ENCODE measurements at places on chromosomes 5 and 9. TPM values are rescaled to one million over a fixed set of nuclear protein-coding genes. Genes with fewer than 3 reads are reported as not detected.

The FGF1 gene
- 39.9 TPM for total RNA-seq

The NR5A1 gene
- total RNA-seq, result not detected

The SPZ1 gene
- not detected for total RNA-seq

The FAXDC2 gene
- 10.1 TPM for total RNA-seq

The TMEM171 gene
- total RNA-seq, result not detected

The PLCXD3 gene
- total RNA-seq, result 39.6 TPM

The SIT1 gene
- total RNA-seq, result 1.6 TPM

- DNase-seq, result no peak
Measured at GRCh38 chr9:99211746-99212145, 10.0 kb downstream of the ALG2 start.

- DNase-seq, result no peak
Measured at GRCh38 chr5:35247648-35248034, 17.4 kb upstream of the PRLR start.

DNA sequence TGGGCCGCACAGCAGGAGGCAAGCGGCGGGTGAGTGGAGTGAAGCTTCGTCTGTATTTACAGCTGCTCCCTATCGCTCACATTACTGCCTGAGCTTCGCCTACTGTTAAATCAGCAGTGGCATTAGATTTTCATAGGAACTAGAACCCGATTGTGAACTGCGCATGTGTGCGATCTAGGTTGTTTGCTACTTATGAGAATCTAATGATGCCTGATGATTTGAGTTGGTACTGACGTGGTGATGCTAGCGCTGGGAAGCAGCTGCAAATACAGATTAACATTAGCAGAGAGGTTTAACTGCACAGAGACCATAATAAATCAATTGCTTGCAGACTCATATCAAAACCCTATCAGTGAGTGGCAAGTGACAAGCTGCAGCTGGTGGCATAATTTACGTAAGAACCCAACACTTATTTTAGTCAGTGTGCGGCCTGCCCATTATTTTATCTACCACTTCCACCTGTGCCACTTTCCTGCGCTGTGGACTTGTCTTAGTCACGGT is 133.4 kb upstream of the CDH9 start:
- DNase-seq, result no peak

GRCh38 chr9:13322828-13323550 is 43.5 kb upstream of the MPDZ start:
- DNase-seq, result no peak

DNA sequence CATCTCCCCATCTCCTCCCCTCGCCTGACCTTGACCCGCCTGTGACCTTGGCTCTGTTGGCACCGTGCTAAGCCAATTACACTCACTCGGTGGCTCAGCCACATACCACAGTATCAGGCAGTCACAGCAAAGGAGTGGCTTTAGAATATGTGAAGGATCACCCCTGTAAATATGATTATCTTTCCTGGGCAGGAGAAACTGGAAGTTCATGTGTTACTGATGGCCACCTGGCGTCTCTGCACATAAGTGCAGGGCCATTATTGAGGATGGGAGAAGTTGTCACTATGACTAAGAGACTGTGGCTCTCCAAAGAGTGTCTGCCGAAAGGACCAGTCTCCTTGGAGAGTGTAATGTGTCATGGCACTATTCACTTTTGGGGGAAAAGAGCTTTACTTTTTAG is 116.9 kb upstream of the S1PR3 start:
- no peak for DNase-seq

- DNase-seq, result no peak
Measured at GRCh38 chr5:89948977-89949376, 460.6 kb downstream of the CETN3 start.

DNA sequence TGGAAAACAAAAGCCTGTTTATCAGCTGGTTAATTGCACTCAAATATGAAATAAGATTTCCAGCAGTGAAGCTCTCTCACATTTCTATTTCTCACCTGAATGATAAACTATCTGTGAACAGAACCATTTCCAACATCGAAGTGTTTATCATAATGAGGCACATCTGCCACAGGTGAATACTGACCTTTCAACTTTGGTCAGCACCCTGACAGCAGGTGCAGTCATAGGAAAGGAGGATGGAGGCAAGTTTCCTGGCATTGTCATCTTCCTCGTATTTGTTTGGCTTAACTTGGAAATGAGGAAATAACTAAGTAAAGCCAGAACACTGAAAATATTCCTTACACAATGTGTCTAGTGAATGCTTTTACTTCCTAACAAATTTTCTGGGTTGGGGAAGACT is 716.4 kb downstream of the NR2F1-AS1 start:
- DNase-seq, result no peak
